Anterior cingulate cortex (tissue), 58 donors: ENCODE measurements at places on chromosomes 7 and 10.

GRCh38 chr10:51214207-51215196, 140.2 kb downstream of the PRKG1 start:
- no peak for DNase-seq

GRCh38 chr7:91946549-91946948, 5.9 kb downstream of the AKAP9 start:
- DNase-seq, result no peak

- no peak for DNase-seq
Measured at GRCh38 chr7:2651336-2651735, 19.6 kb downstream of the TTYH3 start.

GRCh38 chr7:132234711-132235110, 341.6 kb downstream of the PLXNA4 start:
- no peak for DNase-seq

DNA sequence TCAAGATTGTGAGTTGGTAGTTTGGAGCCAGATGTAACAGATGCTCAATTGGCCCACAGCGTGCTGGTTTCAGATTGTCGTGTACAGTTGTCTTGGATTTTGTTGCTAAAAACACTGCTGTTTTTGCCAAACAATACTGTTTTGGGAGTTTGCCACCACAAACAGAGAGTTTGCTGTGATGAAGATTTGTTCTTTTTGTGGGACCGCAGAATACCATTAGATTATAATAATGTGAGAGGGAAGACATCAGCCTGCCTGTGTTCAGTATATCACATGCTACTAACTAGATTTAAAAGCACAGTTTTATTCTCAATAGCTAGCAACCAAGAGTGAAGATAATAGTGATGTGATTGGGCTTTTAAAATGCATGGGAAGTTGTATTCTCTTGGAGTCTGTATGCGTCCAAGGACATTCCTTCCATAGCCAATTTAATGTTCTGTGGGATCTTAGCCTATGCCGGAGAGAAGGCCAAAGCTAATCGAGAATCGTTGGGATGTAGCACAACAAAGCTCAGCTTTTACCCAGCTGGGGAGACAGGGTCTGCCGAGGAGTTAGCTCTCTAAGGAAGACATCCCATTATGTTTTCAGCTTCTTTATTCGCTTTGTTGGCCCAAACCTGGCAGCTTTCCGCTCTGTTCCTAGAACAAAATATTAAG, 18.7 kb upstream of the ITGA8 start:
- no peak for DNase-seq

- DNase-seq, result peak; percentile 53
Measured at GRCh38 chr7:676246-676971, 50.1 kb upstream of the DNAAF5 start.

DNA sequence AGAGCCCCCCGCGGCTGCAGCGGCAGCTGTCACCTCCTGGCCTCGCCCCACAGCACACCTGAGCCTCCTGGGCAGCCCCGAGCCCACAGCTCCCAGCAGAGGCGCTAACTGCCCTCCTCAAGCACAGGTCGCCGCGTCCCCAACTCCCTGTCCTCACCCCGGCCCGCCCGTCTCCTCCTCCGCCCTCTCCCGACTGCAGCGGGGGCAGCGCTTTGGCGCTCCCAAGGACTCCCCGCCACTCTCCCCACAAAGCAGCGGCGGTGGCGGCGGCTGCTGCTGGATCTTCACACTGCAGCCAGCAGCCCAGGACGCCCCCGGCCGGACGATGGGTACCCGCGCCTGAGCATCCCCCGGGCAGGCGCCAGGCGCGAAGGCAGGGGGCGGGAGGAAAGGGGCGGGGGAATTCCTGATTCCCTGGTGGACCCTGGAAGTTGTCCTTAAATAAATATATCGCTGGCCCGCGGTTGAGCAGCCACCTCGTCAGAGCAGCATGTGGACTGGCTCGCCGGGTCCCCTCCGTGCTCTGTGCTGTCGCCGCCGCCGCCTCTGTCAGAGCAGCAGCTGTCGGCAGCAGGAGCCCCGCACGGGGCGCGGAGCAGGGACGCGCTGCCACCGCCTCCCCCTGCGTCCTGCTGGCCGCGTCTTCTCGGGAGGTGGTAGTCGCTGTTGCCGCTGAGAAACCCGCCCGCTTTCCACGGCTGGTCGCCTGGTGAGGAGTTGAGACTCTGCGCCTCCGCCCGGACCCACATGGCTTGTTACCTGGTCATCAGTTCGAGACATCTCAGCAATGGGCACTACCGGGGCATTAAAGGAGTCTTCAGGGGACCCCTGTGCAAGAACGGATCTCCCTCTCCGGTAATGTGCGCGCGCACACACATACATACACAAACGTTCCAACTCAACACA, at the start of gene ZNF804B:
ZNF804B (plus strand) TSS at position 471 of the 906 bp plus-strand sequence; CDS start at position 748, 277 bp downstream.
- DNase-seq, result peak; percentile 71

GRCh38 chr10:5506246-5506645, 6.9 kb upstream of the CALML5 start:
- DNase-seq, result no peak

- DNase-seq, result no peak
Measured at GRCh38 chr7:5525271-5526099, 101.9 kb upstream of the TNRC18 start.

- no peak for DNase-seq
Measured at GRCh38 chr7:23287612-23288011, 11.5 kb upstream of the MALSU1 start.

DNA sequence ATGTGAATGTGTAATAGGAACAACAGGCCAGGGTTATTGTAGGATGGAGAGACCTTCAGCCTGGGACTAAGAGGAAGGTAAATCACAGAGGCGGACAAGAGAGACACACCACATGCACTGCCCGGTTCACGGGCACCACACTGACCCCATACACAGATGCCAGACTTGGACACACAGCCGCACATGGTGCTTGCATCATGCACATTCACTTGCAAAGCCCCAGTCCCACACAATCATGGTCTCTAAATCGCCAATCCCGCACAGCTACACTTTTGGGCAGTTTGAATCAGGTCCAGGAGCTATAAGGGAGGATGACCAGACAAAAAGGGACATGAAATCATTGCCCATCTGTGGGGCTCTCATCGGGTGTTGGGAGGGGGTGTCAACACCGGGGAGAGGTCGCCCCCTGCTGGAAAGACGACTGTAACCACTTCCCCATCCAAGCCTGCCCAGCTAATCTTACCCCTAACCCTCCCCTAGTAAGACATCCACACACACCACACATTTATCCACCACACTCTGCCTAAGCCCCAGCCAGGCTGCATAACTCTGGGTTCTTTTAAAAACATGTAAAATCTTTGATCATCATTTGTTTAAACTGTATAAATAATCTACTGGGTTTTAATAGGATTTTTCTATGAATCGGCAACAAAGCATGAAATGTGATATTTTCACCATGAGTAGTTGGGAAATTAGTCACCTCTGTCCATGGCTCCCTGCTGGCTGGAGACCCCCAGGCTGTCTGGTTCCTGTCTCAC, 40.5 kb upstream of the SLF2 start:
- no peak for DNase-seq

DNA sequence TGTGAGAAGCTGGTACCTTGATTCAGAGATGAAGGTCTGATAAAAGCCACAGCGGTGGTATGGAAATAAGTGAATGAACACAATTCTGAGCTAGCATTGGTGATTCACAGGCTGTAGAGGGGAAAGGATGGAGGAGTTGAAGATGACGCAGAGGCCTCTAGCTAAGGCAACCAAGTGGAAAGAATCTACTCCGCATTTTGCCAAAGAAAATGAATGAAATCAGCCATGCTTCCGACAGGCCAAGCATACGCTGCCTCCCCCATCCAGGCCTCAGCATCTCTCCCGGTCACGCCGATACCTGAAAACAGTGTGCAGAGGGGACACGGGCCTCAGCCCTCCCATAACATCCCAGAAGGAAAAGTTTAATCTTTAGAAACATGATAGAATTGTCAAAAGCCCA, 124.3 kb upstream of the UNC5B start:
- DNase-seq, result no peak

- no peak for DNase-seq
Measured at GRCh38 chr7:139941866-139942265, 112.8 kb downstream of the TBXAS1 start.

DNA sequence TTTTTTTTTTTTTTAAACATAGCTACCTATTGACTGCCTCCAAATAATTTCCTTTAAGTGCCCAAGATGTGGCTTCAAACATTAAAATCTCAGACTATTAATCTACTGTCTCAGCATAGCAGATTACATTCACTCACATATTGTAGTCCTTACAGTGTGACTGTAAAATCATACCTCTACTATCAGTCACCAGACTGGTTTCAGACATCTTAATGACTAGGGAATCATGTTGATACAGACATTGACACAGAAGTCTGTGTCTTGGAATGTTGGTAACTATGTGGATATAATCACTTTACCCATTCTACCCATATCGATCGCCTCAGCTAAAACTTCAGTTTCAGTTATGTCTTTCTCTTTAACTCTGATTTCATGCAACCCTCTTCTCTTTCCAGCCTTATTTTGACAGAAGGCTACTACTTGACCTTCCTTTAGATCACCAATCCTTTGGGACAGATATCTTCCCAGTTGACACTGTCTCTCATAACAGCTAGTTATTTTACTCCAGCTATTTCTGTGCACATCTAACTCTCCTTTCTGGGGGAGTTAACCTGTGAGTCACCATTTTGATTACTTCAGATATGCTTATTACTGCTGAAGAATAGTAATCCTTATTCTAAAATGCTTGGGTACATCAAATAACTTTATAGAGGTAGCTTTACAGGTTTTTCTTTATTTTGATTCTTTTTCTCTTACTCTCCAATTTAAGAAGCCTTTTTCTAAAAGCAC, 7.0 kb downstream of the TNKS2 start:
- no peak for DNase-seq

- DNase-seq, result no peak
Measured at GRCh38 chr10:59878289-59878688, 28.1 kb downstream of the CCDC6 start.

DNA sequence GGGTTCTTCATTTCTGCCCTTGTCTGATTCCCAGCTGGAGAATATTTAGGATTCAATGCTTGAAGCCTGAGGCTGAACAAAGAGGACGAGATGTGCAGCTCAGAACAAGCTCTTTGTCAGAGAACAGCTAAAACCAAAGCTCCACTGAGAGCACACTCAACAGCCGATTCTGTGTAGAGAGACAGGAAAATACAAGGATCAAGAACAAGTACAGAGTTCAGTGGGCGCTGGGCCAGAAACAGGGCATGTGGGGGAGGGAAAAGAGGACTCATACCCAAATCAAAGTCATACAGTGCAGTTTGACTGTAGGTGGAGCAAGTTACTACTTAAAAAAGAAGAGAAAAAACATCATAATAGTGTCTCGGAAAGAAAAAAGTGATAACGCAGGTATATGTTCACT, at the start of gene AGMO:
AGMO (minus strand) TSS at position 181 of the 400 bp plus-strand sequence.
- DNase-seq, result peak; percentile 39

DNA sequence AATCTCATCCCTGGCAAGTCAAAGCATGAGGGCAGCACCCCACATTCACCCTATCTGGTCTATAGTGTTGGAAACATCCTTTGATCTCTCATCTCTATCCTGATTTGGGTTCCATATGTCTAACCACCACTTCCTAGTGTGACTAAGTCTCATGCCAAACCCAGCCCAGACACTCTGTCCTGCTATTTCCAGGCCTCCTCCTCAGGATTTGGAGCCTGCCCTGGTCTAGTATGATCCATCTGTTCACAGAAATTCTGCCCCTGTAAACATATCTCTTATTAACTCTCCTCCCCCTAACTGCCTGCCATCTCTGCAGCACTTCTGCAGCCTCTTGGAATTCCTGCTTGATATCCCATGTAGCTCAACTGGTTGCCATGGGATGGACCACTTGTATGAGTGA, 320.9 kb upstream of the IMMP2L start:
- DNase-seq, result no peak

GRCh38 chr7:27999829-28000228, 180.8 kb downstream of the JAZF1 start:
- DNase-seq, result no peak

DNA sequence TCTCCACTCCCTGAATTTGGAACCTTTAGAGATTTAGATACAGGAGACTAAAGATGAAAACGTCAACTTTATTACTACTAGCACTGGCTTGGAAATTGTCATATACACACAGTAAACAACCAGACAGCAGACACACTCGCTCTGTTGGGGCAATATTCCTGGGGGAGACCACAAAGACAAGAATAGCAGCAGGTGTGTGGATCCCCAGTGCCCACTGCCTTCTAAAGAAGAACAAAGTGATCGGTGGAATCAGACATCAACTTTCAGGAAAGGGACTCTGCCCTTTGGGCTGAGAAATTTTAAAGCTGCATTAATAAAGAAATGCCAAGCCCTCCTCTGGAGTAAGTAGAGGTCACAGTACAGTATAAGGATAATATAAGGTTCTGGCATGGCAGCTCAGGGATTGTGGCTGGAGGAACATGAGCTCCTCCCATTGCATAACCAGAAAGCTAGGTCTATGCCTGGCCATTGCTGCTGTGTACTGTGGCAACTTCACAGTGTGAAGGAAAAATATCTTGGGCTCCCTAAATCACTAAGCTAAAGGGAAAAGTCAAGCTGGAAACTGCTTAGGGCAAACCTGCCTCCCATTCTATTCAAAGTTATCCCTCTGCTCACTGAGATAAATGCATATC, 57.1 kb upstream of the ANKRD1 start:
- no peak for DNase-seq

DNA sequence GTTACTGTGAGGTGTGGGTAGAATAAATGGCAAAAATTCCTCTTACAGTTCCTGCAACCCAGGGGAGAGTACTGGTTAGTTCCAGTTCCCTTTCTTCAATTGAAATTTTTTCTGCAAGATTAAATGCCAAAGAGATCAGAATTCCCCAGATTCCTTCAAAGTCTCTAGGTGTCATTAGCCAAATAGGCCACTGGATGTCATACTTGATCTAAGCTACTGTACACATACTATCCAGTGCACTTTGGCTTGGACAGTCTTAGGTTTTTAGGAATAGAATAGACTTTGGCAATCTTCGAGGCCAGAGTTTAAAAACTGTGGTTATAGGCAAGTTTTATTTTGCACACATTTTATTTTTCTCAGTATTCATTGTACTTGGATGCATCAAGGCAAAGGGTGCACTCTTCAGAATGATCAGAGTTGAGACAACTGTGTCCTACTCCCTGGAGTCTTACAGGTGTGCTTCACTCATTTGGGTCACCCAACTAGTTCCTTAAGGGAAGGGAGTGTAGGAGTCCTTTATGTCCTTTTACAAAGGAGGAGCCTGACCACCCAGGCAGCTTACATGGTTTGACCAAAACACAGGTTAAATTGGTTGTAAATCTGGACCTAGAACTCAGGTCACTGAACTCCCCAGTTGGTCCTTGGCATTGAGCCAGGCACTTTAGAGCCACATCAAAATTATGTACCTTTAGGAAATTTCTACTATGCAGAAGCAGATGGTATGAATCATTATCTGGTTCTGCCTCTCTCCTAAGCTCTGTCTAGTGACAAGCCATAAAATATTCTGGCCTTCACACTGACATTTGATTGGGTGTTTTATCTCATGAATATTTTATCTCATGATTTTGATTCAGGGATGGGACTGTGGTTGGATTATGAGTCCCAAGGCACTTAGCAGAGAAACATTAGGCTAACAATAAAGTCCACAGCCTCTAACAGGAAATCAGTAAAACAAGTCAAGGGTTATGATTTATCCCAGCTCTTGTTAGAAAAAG, 49.5 kb downstream of the ASAH2B start:
- no peak for DNase-seq

DNA sequence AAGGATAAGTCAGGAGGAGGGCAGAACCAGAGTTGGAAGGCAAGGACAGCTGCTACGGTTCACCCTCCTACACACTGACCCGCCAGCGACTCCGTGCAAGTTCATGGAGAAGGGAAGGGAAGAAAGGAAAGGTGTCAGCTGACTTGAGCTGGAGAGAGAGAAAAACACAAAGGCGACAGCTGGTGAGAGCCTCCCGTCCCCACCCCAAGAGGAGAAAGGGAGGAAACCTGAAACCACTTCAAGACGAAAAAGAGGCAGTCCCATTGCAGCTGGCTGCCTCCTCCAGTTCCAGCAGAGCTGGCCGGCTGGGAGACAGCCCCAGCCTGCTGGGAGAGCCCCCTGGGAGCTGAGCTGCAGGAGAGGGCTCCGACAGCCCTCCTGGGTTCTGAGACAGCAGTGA, 75.2 kb downstream of the PARD3 start:
- DNase-seq, result no peak
